Colonic mucosa (tissue), 4 donors: ENCODE measurements at places on chromosomes 7 and 10. TPM values are rescaled to one million over a fixed set of nuclear protein-coding genes. Genes with fewer than 3 reads are reported as not detected.
A peak's percentile ranks its signal among the peaks of the same experiment; 100 is the strongest.

DNA sequence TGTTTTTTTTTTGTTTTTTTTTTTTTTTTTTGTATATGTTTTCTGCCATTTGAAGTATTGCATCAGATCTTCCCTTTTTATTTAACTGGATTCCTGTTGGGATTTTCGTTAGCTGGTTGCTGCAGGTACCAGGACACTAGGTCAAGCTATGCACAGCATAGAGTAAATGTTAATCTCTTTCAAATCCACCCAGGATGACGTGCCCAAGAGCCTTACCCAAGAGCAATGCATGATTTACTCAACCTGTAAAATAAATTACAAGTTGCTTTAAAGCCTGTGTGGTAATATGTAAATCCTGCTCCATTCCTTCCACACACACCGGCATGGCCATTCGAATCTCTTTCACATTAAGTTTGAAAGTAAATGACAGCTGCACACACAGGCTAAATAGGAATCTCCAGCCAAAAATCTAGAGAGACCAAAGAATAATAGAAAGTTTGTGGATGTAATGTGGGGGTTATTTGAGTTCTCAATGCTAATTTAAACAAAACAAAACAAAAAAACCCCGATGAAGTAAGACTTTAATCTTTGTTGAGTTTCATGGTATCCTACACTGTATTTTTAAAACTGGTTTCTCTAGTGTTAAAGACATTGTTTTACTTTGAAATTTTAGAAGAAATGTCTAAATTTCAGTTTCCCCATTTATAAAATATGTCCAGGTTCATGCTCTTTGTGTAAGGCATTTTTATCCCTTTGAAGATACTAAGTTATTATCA lies 167.9 kb downstream of the FRMD4A start:
- no peaks in the 10 kb centered on the region for H3K27me3 ChIP-seq
- H3K4me1 ChIP-seq: no peaks in the 10 kb centered on the region
- no peaks in the 10 kb centered on the region for H3K36me3 ChIP-seq
- no peak overlapping the region for H3K4me3 ChIP-seq
- DNase-seq: no peak

Gene SCART1
- 1.6 TPM for total RNA-seq

Gene ZCWPW1
- 1.1 TPM for total RNA-seq

Gene BTBD16
- 0.13 TPM for total RNA-seq

DNA sequence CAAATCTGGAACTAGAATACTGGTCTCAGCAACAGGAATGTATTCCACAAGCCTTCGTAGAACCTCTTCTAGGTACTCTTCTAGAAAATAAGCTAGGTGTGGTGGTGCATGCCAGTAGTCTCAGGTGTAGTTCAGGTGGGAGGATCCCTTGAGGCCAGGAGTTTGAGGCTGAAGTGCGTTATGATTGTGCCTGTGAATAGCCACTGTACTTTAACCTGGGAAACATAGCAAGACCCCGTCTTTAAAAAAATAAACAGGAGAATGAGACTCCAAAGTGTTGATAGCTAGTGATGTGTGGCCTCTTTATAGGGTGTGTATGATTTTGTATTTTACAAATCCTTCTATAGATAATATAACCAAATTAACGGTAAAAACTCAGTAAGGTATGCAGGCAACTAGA lies 1.5 kb upstream of the ZNF775 start:
- H3K27me3 ChIP-seq: no peaks in the 10 kb centered on the region
- peak overlapping the region; percentile 97 for H3K27ac ChIP-seq
- peaks cover 20% of the 10 kb centered on the region for H3K4me1 ChIP-seq
- no peaks in the 10 kb centered on the region for H3K36me3 ChIP-seq

DNA sequence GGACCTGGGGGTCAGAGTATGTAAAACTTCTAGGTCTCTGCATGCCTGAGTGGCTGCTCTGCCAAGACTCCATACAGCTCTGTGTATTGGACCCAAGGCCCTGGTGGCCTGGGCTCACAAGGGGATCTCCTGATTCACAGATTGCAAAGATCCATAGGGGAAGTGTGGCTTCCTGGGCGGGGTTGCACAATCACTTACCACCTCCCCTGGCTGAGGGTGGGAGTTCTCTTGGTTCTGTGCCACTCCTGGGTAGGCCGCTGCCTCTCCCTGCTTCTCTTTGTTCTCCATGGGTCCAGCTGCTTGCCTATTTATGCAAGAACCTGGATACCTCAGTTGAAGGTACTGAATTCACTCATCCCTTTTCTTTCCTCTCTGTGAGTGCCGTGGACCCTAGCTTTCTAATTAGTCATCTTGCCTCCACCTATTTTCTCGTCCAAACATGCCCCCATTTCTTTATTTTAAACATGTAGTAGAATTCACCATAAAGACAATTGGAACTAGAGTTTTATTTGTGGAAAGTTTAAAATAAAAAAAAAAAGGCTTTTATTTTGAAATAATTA lies 18.5 kb upstream of the AGR3 start:
- no peak for DNase-seq
- H3K4me1 ChIP-seq: no peaks in the 10 kb centered on the region
- H3K27me3 ChIP-seq: no peaks in the 10 kb centered on the region
- H3K36me3 ChIP-seq: no peaks in the 10 kb centered on the region
- H3K4me3 ChIP-seq: no peak overlapping the region

DNA sequence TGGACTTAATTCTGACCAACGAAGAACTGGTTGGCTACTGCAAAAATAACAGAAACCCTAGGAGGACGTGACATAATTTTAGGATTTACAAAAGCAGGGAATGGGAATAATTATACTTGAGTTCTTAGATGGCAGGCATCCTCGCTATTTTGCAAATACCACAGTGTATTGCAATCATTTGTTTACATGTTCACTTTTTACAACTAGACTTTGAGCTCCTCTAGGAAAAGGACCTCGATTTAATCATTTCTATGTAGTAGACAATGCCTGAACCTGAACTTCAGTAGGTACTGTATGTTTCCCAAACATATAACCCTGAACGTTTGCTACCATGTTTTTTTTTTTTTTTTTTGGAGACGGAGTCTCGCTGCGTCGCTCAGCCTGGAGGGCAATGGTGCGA lies 137.7 kb downstream of the CNOT4 start:
- H3K4me1 ChIP-seq: no peaks in the 10 kb centered on the region
- no peak overlapping the region for H3K27ac ChIP-seq
- no peak overlapping the region for H3K4me3 ChIP-seq
- no peaks in the 10 kb centered on the region for H3K36me3 ChIP-seq
- H3K27me3 ChIP-seq: no peaks in the 10 kb centered on the region

DNA sequence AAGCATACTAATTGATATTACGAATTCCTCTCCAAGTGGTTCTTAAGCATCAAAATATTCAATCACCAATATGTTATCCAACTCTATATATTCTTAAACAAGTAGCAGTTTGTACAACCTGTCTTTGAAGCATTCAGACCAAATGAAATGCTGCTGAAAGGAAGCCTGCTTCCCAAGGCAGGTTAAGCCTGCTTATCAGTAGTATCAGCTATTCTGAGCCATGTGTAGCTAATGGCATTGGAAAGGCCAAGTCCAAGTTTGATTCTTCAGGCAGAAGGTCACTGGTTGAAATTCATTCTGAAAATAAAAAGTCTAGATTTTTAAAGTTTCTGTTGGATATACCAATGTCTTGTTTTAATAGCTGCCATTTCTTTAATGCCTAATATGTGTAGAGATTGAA lies 328.7 kb downstream of the LHFPL3 start:
- H3K4me3 ChIP-seq: no peak overlapping the region
- H3K27me3 ChIP-seq: no peaks in the 10 kb centered on the region
- H3K27ac ChIP-seq: no peak overlapping the region
- no peaks in the 10 kb centered on the region for H3K36me3 ChIP-seq
- no peaks in the 10 kb centered on the region for H3K4me1 ChIP-seq
- no peak for DNase-seq

Gene OR2A12
- not detected for total RNA-seq

DNA sequence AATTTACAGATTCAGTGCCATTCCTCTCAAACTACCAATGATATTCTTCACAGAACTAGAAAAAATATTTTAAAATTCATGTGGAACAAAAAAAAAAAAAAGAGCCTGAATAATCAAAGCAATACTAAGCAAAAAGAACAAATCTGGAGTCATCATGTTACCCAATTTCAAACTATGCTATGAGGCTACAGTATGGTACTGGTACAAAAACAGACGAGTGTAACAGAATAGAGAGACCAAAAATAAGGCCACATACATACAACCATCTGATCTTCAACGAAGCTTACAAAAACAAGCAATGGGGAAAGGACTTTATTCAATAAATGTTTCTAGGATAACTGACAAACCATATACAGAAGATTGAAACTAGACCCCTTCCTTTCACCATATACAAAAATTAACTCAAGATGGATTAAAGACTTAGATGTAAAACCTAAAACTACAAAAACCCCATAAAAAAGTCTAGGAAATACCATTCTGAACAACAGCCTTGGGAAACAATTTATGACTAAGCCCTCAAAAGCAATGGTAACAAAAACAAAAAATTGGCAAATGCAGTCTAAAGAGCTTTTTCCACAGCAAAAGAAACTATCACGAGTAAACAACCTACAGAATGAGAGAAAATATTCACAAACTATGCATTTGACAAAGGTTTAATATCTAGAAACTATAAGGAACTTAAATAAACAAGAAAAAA lies 207.7 kb downstream of the PTN start:
- H3K4me3 ChIP-seq: no peak overlapping the region
- no peak for DNase-seq
- no peaks in the 10 kb centered on the region for H3K4me1 ChIP-seq
- H3K27ac ChIP-seq: no peak overlapping the region

DNA sequence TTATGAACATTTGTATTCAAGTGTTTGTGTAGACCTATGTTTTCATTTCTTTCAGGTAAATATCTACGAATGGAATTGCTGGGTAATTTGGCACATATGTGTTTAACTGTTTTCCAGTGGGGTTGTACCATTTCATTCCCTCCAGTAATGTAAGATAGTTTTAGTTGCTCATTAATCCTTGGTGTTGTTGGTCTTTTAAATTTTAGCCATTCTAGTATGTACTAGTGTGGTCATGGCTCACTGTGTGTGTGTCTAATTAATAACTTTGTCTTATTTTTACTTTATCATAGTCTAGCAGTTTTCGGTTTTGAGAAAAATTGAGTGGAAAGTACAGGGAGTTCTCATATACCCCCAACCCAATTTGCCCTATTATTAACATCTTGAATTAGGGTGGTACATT lies 278.8 kb downstream of the CAMK1D start:
- H3K4me3 ChIP-seq: no peak overlapping the region
- no peaks in the 10 kb centered on the region for H3K36me3 ChIP-seq
- H3K4me1 ChIP-seq: peaks cover 12% of the 10 kb centered on the region
- H3K27ac ChIP-seq: peak overlapping the region; percentile 85

- DNase-seq: no peak
- H3K4me3 ChIP-seq: no peak overlapping the region
- H3K27ac ChIP-seq: peak overlapping the region; percentile 5
- no peaks in the 10 kb centered on the region for H3K36me3 ChIP-seq
Measured at GRCh38 chr7:25849500-25850184, 302.4 kb upstream of the NFE2L3 start.

GRCh38 chr7:117009705-117010361 lies 56.5 kb downstream of the ST7 start:
- no peaks in the 10 kb centered on the region for H3K36me3 ChIP-seq
- H3K4me1 ChIP-seq: no peaks in the 10 kb centered on the region
- no peak for DNase-seq

Gene CALHM3
- not detected for total RNA-seq

GRCh38 chr7:12074889-12075288 lies 136.2 kb upstream of the TMEM106B start:
- DNase-seq: no peak
- no peak overlapping the region for H3K27ac ChIP-seq
- no peaks in the 10 kb centered on the region for H3K36me3 ChIP-seq
- H3K27me3 ChIP-seq: no peaks in the 10 kb centered on the region
- H3K4me3 ChIP-seq: no peak overlapping the region
- no peaks in the 10 kb centered on the region for H3K4me1 ChIP-seq

Gene ASAH2
- 5.0 TPM for total RNA-seq

GRCh38 chr7:121005996-121006584 lies 17.6 kb downstream of the CPED1 start:
- no peaks in the 10 kb centered on the region for H3K4me1 ChIP-seq
- H3K27me3 ChIP-seq: no peaks in the 10 kb centered on the region
- H3K27ac ChIP-seq: peak overlapping the region; percentile 6
- no peak overlapping the region for H3K4me3 ChIP-seq
- DNase-seq: no peak

GRCh38 chr7:2202901-2203765 lies 29.6 kb downstream of the MAD1L1 start:
- H3K4me3 ChIP-seq: no peak overlapping the region
- DNase-seq: no peak
- H3K27ac ChIP-seq: no peak overlapping the region

DNA sequence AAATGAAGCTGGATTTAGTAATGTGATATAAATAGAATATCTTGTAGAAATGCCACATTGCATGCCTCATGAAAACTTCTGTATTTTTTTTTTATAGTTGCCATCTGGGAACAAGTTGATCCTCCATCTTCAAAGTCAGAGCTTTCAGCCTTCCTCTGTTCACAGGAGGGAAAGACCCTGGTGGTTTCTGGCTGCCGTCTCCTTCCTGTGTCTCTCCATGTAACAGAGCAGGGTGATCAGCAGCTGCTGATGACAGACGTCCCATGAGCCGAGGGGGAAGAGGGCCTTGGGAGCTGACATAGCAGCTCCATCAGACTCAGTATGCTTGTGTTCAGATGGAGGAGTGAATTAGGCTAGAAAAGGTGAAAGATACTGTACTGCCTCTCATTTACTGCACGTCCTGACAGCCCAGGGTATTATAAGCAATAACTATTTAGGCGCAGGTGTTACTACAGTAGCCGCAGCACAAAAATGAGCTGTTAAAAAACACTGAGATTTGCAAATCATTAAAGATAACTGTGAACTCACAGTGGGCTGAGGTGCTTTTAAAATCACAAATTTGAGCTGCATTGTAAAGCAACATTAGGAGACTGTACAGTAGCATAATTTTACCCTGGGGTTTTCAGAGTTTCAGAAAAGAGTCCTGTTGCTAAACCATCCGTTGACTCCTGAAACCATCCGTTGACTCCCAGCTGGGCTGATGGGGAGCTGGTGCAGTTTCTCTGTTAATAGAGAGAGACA lies 103.3 kb downstream of the CFAP58 start:
- no peaks in the 10 kb centered on the region for H3K4me1 ChIP-seq
- no peaks in the 10 kb centered on the region for H3K27me3 ChIP-seq
- H3K4me3 ChIP-seq: no peak overlapping the region
- DNase-seq: no peak
- H3K27ac ChIP-seq: no peak overlapping the region
- H3K36me3 ChIP-seq: no peaks in the 10 kb centered on the region

DNA sequence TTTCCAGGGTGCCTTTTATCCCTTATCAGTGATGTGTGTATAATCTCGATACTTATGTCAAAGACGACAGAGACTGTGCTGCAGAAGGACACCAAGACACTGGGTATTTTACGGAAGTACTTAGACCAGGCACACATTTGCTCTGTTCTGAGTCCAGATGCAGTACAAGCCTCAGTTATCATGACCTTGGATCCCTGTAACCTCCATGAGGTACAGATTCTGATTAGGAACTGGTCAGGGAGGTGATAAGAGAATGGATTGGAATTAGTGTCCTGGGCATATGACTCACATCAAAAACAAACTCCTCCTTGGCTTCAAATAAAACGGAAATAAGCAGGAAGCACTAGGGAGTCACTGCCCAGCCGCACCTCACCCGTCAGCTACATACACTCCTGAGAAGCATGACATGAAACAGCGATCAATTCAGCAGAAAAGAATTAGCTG lies 146.5 kb downstream of the SFMBT2 start:
- DNase-seq: no peak
- H3K36me3 ChIP-seq: no peaks in the 10 kb centered on the region
- no peaks in the 10 kb centered on the region for H3K4me1 ChIP-seq
- H3K27ac ChIP-seq: no peak overlapping the region
- H3K27me3 ChIP-seq: no peaks in the 10 kb centered on the region

- no peaks in the 10 kb centered on the region for H3K4me1 ChIP-seq
- H3K36me3 ChIP-seq: no peaks in the 10 kb centered on the region
- H3K4me3 ChIP-seq: no peak overlapping the region
- H3K27ac ChIP-seq: no peak overlapping the region
- H3K27me3 ChIP-seq: no peaks in the 10 kb centered on the region
Measured at GRCh38 chr7:66296001-66296521, 90.9 kb downstream of the TPST1 start.
